ENCODE measurements at places on chromosomes 2 and 18.

DNA sequence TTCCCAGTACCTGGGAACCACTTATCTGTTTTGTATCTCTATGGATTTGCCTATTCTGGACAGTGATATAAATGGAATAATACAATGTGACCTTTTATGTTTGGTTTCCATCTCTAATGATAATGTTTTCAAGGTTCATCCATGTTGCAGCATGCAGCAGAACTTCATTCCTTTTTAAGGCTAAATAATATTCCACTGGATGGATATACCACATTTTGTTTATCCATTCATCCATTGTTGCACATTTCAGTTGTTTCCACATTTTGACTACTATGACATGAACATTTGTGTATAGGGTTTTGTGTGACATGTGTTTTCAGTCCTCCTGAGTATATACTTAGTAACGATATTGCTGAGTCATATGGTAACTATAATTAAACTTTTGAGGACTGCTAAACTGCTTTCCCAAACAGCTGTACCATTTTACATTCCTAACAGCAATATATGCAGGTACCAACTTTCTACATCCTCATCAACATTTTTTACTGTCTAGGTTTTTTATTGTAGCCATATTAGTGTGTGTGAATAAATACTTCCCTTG lies 17.7 kb upstream of the MARCHF7 start:
- no peak for DNase-seq

DNA sequence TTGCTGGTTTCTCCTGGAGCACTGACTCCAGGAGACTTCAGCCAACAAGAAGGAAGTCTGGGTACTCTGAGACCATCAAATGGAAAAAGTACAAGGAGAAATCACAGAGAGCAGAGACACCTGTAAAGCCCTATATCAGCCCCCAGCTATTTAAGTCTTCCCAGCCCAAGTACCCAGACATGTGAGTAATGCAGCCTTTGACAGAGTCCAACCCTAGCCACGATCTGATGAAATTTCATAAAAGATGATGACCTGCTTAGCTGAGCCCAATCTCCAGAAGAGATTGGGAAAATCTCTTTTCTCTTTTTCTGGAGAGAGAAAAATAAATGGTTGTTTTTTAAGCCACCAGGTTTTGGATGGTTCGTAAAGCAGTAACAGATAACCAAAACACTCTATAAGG lies 196.6 kb downstream of the NBAS start:
- no peak for DNase-seq

GRCh38 chr18:55280503-55280902 lies 307.5 kb downstream of the TCF4 start:
- DNase-seq, result no peak

- DNase-seq, result no peak
Observed at GRCh38 chr18:21063011-21063410, 48.6 kb downstream of the ROCK1 start.

DNA sequence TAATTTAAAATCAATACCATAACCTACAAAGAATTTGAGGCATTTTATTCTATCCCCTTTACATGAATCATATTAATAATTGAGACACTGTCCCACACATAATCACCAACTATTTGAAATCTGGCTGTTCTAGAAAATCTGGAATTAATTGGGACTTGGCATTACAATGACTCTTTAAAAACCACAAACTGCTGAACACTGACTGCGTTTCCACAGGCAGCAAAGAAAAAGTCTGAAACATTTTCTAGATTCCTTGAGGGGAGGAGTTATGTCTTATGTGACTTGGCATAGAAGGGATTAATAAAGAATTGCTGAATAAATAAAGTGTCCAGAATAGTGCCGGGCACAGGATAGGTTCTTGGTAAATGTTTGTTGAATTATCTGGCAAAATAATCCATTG lies 61.4 kb downstream of the GPR39 start:
- no peak for DNase-seq

Measured in activated CD8-positive, alpha-beta T cell treated with anti-CD3 and anti-CD28 coated beads, Interleukin-2, amount 10 ng/mL, durations not matched to agents 7 days and 5 days (primary cell).